ENCODE measurements at places on chromosomes 2 and 18. TPM values are rescaled to one million over a fixed set of nuclear protein-coding genes. Genes with fewer than 3 reads are reported as not detected.

RUFY4 gene
- not detected for total RNA-seq

VWC2L gene
- not detected for total RNA-seq

FEV gene
- total RNA-seq: not detected

RTN4 gene
- 357 TPM for total RNA-seq

TGOLN2 gene
- total RNA-seq: 90.3 TPM

ZNF236 gene
- total RNA-seq: 13.6 TPM

ATOH8 gene
- total RNA-seq: 17.0 TPM

SEPTIN2 gene
- total RNA-seq: 546 TPM

PPM1G gene
- 146 TPM for total RNA-seq

SRD5A2 gene
- not detected for total RNA-seq

INHBB gene
- not detected for total RNA-seq

GPD2 gene
- 59.3 TPM for total RNA-seq

LIMS2 gene
- total RNA-seq: 7.8 TPM

CYP1B1 gene
- total RNA-seq: 146 TPM

HMSD gene
- total RNA-seq: 0.09 TPM

FKBP7 gene
- 109 TPM for total RNA-seq

PROKR1 gene
- total RNA-seq: not detected

ABHD3 gene
- 1.1 TPM for total RNA-seq

PXDN gene
- total RNA-seq: 137 TPM

SLC9A4 gene
- not detected for total RNA-seq

AQP12B gene
- total RNA-seq: not detected

CRYGC gene
- total RNA-seq: not detected

LDLRAD4 gene
- 0.54 TPM for total RNA-seq

ESPNL gene
- total RNA-seq: 2.4 TPM

Data from fibroblast of the aortic adventitia (primary cell).